Right ventricle myocardium inferior (tissue), 1 donor: ENCODE measurements at places on chromosomes 11 and 22.

DNA sequence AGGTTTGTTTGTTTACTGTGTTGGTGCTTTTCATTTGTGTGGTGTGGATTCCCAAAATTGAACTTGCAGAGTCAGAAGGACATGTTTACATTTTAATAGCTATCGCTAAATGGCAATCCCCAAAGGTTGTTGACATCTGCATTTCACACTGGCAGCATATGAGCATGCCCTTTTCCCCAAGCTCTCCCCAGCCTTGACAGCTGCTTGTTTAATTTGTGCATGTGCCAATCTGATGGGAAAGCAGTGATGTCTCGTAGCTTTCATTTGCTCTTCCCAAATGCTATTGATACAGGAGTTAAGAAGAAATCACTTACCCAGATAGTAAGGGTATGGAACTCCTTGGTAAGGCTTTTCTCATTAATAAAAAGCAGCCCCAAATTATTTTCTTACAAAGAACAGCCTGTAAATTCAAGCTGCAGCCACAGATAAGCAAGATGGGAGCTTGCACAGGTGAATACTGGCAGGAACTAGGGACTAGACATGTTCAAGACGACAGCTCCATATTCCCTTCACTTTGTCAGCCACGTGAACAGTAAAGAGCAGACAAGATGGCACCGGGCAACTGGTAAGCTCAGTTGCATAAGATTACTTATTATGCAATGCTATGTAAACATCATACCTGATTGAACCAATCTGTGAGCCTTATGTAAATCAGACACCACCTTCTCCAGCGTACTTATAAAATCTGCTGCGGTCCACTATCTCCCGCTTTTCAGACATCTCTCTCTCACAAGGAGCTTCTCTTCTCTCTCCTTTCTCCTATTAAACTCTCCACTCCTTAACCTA, 87.4 kb downstream of the IGLL5 start:
- no peak for DNase-seq

GRCh38 chr22:34019190-34019845, 99.0 kb upstream of the LARGE1 start:
- no peak for DNase-seq

- DNase-seq, result no peak
These were observed 437.8 kb downstream of the DYNC2H1 start for GRCh38 chr11:103547024-103547423.

DNA sequence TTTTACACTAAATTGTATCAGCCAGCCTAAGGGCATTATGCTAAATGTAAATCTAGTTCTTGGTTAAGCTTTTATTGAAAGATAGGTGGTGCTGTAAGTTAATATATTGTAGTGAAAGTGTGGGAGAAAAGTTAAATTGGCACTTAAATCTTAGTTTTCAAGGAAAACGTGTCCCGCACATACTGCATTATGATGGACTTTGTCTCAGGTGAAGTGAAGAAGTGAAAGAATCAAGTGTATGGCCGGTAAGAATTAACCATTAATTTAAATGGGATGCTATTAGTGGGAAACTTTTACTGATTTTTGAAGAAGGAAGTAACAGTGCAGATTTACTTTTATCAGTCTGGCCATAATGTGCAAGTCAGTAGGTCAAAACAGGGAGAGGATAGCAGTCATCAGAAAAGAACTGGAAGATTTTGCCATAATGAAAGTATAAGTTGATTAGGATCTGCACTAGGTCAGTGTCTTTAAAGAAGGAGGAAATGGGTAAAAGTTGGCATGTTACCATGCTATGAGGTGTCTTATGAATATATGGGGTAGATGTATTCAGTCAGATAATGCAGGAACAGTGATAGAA, 81.6 kb downstream of the PDHX start:
- no peak for DNase-seq

DNA sequence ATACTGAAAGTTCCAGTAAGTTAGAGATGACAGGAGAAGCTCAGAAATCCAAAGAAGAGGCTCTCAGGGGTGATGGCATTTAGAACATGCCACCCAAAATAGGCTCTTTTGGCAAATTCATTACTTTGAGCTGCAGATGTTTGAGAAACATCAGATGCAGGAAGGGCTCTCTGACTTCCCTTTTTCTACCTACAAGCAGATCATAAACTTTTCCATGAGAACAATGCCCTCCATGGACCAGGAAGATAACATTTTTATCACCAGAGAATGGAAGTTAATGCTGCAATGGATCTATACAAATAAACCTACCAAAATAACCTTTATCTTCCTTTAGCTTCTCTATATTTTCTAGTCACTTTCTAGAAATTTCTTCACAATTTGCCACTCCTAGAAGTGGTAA, 32.7 kb upstream of the FAR1 start:
- DNase-seq, result no peak

GRCh38 chr11:269146-269890, 8.9 kb upstream of the NLRP6 start:
- DNase-seq, result no peak

GRCh38 chr11:66006891-66007176, 4.5 kb downstream of the BANF1 start:
- no peak for DNase-seq

GRCh38 chr22:37995460-37995859, 11.1 kb upstream of the SOX10 start:
- DNase-seq, result no peak

DNA sequence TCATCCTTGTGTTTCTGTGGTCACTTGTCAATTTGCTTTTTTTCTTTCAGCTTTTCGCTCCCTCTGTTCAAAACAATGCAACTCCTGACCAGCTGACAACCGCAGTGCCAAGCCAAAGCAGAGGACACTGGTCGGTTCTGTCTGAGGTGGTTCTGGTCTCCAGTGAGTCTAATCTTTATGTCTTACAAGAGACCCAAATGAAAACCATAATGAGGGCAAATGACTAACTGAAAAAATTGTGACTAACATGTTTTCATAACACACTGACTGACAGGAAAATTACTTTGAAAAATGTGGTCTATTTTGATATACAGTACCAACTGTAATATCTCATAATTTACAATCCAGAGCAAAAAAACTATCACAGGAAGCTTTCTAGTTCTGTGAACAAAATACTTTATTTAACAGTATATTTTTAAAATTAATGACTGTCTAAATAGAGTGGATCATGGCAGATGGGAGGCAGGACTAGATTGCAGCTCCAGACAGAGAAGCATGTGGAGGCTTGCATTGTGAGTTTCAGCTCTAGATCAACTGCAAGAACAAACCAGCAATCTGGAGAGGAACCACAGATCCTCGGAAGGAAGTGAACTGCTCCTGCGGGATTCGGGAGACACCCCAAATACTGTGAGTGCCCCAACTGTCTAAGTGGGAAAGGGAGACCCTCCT, 311.8 kb downstream of the SBF2 start:
- no peak for DNase-seq

DNA sequence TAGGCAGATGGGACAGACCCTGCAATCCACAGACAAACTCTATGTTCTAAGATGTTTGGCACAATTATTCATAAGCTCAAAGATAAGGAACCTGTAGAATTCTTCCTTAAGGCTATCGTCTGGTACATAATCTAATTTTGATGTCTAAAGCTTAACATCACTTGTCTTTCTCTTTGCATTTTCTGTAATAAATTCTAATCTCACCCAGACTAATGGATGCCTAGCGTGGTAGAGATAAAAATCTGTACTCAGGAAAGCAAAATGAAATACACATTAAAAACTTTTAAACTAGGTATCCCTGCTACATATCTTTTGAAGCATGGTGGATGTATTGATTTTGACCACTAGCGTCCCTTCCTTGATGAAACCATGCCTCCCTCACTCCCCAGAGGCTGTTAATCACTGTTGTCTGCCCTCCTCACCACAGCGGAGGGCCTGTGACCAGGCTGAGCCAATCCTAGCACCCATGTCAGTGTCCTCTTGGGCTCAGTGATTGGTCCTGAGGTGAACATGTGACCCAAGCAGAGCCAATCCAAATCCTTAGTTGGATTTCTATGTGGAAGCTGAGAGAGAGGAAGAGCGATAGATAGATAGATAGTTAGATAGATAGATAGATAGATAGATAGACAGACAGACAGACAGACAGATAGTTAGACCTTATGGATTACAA, 82.2 kb upstream of the GRK3 start:
- DNase-seq, result no peak

GRCh38 chr22:21688706-21689381, 23.0 kb downstream of the PPIL2 start:
- no peak for DNase-seq

- no peak for DNase-seq
These were observed 10.9 kb downstream of the DEFB108B start for GRCh38 chr11:71843858-71844257.

DNA sequence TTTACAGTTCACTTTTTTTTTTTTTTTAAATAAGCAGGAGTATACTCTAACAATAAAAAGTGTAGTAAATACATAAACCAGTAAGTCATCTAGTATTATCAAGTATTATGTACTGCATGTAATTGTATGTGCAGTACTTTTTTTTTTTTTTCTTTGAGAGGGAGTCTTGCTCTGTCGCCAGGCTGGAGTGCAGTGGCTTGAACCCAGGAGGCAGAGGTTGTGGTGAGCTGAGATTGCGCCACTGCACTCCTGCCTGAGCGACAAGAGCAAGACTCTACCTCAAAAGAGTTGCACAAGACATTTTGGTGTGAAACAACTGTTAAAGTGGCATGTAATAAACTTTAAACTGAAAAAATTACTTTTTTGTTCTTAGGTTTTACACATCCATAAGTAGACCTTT, 16.7 kb downstream of the BCL2L13 start:
- DNase-seq, result no peak
